ENCODE measurements at places on chromosomes 3 and 15.

DNA sequence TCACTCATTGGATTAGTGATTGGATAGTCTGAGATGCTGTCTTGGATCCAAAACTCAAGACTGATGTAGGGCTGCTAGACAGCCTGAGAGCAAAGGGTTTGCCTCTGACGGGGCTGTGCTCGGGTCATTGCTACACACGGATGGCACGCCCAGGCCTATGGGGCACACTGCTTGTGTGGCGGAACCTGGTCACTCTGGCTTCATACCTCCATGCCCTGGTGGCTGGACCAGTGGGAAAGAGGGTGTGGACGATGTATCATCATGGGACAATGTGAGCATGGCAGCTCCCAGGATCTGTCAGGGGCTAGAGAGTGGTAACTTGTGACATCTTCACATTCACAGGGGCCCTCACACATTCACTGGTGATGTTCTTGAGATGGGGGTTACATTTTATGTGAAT lies 18.1 kb upstream of the CCDC174 start:
- DNase-seq: no peak

- DNase-seq: no peak
Measured at GRCh38 chr15:83327041-83327440, 42.6 kb upstream of the BNC1 start.

- no peak for DNase-seq
Measured at GRCh38 chr15:35145336-35145735, 60.2 kb upstream of the NANOGP8 start.

DNA sequence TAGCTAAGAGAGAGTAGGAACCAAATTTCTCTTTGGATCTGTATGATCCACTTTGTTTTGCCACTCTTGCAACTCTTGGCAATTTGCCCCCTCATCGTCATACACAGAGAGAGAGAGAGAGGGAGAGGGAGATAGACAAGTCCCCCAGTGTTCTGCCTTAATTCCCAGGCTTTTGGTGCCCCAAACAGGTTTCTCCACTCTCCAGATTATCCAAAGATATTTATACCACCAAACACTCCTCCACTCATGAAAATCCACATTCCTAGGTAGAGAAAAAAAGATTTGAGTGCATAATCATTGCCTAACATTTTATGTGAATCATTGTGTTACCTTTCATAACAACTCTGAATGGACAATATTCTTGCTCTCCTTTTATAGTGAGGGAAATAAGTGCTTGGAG lies 15.3 kb downstream of the ACP3 start:
- DNase-seq: no peak

- no peak for DNase-seq
Measured at GRCh38 chr15:62616746-62617145, 425.8 kb upstream of the TPM1 start.

DNA sequence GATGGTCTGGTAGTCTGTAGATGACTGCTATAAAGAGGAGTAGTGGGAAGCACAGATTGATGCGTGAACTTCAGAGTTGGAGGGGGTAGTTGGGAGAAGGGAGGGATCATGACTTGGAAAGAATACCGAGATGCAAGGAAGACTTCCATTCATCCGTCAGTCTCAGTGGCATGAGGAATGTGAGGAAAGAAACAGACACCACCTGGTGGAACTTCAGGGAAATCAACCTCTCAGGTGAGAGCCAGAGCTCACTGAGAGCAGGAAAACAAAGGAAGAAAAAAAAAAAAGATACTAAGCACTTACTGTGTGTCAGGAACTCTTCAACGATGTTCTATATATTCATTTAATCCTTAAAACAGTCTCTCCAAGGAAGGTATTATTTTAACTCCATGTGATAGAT lies 172.4 kb downstream of the OXSM start:
- no peak for DNase-seq
